ENCODE measurements at places on chromosomes 13 and 19.

GRCh38 chr13:105406551-105406950 is 1128.9 kb downstream of the EFNB2 start:
- DNase-seq, result no peak

DNA sequence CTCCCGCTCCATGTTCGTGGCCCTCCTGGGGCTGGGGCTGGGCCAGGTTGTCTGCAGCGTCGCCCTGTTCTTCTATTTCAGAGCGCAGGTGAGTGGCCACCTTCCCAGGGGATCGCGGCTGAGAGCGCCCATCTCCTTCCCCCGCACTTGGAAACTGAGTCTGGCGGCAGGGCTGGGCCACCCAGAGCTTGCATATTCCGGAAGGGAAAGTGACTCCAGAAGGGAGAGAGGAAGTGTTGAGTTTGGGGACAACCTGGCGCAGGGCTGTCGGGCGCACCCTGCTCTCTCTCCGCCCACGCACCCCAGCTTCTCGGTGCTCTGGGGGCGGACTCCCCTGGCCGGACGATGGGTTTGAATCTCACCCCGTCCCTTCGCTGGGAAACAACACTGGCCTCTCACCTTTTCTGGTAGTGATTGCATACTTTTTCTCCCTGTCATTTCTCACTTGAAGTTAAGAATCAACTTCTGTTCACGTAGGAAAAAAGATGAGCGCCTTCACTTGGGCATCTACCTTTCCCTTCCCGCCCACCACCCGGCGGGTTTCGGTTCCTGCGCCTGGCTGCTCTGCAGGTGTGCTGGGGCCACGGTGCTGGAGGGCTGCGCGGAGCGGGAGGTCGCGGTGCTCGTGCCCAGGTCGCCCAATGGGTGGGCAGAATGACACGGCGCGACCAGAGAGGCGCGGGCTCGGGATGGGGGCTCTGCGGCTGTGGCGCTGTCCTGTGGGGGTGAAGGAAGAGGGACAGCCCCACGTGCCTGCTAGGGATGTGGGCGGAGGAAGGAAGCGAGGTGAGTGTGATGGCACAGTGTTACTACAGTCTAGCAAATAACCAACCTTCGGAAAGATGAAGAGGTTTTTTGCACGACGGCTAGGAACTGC is 721 bp downstream of the TNFSF11 start:
- no peak for DNase-seq

- peak; percentile 73 for DNase-seq
Observed at GRCh38 chr19:2648528-2648937, 54.0 kb downstream of the GNG7 start.

- DNase-seq, result peak; percentile 50
Observed at GRCh38 chr13:30334663-30335386, 27.5 kb upstream of the KATNAL1 start.

- DNase-seq, result no peak
Observed at GRCh38 chr13:113978741-113979481, 5.0 kb upstream of the C13orf46 start.

DNA sequence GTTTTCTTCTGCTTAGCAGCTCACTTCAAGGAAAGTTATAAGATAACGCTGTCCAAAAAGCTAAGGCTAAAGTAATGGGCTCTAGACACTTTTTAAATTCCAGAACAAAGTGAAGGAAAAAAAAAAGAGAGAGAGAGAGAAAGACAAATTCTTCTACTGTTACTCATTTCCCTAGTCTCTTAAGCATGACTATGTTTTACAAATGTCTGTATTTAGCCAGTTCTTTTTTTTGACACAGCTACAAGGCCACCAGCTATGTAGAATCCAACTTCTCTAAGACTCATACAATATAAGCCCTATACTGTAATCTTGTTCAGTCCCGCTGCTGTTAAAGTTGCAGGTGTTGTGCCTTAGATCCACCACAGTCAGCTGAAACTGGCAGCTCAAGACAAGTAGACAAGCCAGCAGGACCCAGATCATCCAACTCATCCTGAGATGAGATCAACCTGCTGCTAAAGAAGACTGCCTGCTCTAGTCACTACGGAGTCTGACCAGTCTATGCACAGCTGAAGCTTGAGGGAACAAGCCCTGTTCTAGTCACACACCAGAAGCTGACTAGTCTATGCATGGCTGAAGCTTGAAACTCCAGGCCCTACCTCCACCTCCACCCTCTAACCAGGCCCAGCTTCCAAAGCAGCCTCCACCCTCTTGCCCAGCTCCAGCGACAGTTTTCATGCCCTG is 10.3 kb upstream of the ZNF83 start:
- no peak for DNase-seq

GRCh38 chr13:98508280-98508679 is 68.6 kb downstream of the STK24 start:
- peak; percentile 21 for DNase-seq

GRCh38 chr19:35937345-35938281 is 1.4 kb downstream of the LRFN3 start:
- no peak for DNase-seq

GRCh38 chr13:47594833-47595232 is 406.2 kb downstream of the SUCLA2 start:
- DNase-seq, result peak; percentile 61

DNA sequence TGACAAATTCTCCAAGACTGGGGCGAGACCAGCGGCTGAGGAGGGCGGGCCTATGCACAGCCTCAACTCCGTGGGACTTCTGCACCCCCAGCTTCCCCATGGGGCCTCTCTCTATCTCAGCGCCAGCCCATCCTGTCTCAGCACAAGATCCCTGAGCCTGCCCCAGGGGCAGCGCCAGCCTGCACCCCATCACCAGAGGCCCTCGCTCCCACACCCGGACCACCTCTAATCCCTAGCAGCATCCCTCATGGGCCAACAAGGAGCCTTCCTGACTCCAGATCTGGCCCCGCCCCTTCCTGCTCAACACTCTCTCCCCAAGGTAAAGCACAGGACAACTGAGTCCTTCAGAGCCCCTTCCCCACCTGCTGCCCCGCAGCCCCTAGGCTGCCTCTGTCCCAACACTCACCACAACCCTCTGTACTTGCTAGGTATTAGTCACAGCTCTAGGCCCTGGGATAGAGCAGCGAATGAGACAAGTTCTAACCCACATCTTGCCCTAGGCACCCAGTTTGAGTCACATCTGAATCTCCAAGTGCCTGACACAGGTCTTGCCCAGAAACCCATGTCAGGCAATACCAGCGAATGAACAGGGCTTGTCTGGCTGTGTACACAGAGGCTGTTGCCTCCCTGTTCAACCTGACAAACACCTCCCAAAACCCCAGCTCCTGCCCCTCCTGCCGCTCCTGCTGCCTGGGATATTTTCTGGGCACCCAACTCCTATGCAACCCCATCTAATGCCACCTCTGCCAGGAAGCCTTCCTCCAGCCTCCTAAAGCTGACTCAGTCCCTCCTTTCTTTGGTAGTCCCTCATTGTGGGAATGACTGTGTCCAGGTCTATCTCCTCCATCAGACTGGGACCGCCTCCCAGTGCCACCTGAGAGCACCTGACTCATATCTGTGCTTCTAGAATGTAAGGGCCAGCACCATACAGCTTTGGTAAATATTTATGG is 18.6 kb downstream of the GRIK5 start:
- DNase-seq, result no peak

- no peak for DNase-seq
Observed at GRCh38 chr13:102286326-102286725, 115.5 kb downstream of the FGF14 start.

- DNase-seq, result no peak
Observed at GRCh38 chr13:99656844-99657381, 155.6 kb downstream of the TM9SF2 start.

GRCh38 chr13:42119041-42119440 is 70.6 kb downstream of the DGKH start:
- no peak for DNase-seq

GRCh38 chr13:49220856-49221589 is 885 bp downstream of the MLNR start:
- no peak for DNase-seq

DNA sequence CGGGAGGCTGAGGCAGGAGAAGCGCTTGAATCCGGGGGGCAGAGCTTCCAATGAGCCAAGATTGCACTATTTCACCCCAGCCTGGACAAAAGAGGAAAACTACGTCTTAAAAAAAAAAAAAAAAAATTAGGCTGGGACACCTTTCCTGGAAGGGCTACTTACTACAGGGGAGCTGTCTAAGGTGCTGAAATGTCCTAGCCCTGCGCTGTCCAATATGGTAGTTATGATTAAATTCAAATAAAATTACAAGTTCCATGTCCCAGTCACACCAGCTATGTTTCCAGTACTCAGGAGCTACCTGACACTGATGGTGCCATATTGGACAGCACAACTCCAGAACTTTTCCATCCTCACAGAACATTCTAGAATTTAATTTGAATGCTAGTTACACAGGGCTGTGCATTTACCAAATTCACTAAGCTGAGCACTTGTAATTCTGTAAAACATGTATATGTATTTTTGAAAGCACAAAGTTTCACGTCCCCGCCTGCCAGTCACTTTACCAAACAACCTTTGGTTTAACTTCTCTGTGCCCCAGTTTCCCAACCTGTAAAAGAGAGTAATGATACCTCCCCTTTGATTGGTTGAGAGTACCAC is 9.2 kb upstream of the ZSCAN22 start:
- DNase-seq, result peak; percentile 72

DNA sequence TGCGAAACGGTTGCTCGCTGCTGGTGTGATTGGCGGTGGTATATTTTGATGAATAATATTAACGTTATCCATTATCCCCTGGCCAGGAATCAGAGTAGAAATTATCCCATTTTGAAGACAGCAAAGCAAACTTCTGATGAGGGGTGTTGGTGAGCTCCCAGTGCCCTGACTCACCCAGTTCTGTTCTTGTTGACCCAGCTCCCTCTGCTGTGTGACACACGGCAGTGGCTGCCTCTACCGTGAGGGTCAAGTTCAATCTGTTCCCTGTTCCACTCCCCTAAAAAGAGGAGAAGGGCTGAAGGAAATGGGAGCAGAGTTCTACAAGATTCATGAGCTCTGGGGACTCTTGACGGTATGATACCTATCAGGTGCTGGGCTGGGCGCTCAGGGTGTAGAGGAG is 2.0 kb downstream of the CAMSAP3 start:
- no peak for DNase-seq

DNA sequence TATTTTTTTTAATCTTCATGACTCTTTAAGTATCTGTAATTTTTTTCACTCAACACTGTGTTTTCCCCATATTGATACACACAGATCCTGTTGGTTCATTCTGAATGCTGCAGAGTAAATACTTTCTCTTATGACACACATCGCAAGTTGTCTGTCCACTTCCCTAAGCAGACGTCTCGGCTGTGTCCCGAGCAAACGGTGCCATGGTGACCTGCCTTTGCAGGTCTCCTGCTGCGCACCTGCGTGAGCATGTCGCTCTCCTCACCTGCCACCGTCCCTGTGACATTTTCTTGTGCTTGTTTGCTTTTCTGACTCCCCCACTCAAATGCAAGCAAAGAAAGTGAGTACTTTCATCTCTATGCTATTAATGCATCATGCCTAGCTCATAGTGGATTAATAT is 57.8 kb downstream of the CCDC70 start:
- no peak for DNase-seq

GRCh38 chr19:22052644-22053013 is 345 bp downstream of the ZNF257 start:
- DNase-seq, result no peak

DNA sequence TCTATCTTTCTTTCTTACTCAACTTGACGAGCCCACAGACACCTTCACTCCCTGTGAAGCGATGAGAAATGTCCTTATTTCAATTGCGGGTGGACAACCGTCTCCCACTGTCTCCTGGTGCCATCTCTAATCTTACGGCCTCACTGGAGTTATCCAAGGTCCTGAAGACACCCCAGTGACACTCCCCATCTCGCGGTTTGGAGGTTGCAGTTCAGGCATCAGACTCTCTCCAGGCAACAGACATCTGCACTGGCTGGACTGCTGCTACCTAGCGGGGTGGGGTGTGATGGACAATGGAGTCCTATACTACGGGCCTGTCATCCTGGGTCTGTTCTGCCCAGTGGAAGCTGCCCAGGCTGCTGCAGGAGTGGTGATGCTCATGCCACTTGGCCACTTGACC is 18.3 kb upstream of the IRS2 start:
- peak; percentile 14 for DNase-seq

GRCh38 chr19:2327773-2328400 is 499 bp downstream of the LSM7 start:
- DNase-seq, result peak; percentile 42

- no peak for DNase-seq
Observed at GRCh38 chr13:98201984-98202383, 24.9 kb upstream of the RNF113B start.

DNA sequence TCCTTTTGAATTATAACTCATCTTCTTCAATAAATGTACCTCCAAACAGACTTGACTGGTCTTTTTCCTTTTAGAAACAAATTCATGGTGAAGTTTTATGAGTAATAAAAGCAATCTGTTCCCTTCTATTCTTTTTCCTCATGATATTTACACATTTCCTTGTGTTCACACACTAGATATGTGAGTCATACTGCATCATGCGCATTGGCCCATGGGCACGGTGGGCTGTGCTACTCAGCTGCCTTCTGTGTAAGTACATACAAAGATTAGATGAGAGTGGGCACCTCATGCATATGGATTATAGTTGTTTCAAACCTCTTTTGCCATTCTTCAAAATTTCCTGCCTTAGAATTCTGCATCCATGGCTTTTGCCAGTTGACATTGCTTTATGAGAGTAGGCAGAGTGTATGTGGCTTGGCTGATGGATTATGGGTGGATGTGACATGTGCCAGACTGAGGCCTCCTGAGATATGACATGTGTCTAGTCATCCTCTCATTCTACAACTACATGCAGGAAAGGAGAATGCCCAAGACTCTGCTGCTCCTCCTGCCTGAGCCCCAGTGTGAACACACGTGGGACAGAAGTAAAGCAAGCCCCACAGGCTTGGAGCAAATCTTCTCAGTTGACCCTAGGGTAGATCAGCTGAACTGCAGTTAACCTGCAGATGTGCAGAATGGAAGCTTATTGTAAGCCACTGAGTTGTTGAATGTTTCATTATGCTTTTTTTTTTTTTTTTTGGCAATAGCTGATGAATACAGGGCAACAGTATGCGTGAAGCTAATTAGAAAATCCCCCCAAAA is 109.9 kb downstream of the RBM26 start:
- DNase-seq, result no peak

GRCh38 chr19:10756791-10757190 is 38.9 kb downstream of the DNM2 start:
- DNase-seq, result no peak

- no peak for DNase-seq
Observed at GRCh38 chr19:41376998-41377365, 649 bp downstream of the TMEM91 start.

DNA sequence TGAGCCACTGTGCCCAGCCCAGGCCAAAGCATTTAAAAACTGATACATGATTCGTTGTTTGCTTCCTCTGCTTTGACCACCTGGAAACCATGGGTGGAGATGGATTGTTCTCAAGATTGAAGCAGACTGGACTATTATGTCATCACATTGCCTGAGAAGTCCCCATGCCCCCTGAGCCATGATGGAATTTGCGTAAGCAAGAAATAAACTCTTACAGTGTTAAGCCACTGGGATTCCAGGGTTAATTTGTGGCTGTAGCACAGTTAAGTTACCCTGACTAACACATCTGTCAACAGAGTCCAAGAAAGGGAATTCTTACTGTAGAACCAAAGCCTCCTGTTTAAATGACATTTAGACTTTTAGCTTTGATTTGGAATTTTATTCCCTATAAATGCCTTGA is 19.4 kb upstream of the DHRS12 start:
- DNase-seq, result no peak
